ENCODE measurements at places on chromosomes 3 and 15.
A peak's percentile ranks its signal among the peaks of the same experiment; 100 is the strongest.

- DNase-seq = no peak
These were observed 54.7 kb upstream of the KLF13 start for GRCh38 chr15:31271711-31272557.

DNA sequence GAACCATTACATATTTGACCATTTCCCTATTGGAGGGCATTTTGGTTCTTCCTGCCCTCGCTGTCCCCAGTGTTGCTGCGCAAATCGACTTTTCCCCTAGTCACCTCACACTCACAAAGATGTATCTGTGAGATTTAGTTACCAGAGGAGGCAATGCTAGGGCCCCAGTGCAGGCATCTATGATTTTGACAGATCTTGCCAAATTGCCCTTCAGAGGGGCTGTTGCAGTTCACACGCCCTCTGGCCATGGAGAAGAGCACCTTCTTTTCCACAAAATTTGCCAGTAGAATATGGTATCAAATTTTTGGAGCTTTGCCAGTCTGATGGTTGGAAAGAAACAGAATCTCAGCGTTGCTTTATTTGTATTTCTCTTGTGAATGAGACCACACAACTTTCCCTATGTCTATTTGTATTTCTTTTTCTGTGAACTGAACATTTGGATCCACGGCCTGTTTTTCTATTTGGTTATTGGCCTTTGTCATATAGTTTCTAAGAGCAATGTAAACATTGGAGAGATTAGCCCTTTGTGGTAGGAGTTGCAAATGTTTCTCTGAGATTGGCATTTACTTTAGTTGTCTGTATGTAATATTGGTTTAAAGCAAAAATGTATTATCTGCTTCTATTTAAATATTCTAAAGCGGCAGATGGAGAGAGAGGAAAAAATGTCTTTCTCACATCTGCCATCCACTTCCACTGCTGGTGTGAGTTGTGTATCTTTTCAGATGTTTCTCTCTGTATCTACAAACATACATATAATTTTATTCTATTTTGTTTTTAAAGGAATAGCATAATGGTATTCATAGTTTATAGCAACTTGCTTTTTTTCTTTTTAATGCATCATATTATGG, 66.1 kb downstream of the DNASE1L3 start:
- DNase-seq = no peak

DNA sequence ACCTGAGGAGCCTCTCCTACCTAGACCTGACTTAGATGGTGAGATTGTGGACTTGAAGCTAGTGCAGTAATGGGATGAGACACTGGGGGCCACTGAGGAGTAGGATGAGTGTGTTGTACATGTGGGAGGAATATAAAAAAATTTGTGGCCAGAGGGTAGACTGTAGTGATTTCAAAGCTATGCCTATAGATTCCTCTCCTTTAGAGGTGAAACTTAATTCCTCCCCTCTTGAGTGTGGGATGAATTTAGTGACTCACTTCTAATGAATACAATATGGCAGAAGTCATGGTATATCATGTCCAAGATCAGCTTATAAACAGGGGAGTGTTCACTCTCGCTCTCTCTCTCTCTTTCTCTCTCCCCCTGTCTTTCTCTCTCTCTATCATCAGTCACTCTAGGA, 6.7 kb downstream of the ZNF860 start:
- DNase-seq = no peak

GRCh38 chr15:79004336-79004735, 59.5 kb upstream of the CTSH start:
- DNase-seq = peak; percentile 79

DNA sequence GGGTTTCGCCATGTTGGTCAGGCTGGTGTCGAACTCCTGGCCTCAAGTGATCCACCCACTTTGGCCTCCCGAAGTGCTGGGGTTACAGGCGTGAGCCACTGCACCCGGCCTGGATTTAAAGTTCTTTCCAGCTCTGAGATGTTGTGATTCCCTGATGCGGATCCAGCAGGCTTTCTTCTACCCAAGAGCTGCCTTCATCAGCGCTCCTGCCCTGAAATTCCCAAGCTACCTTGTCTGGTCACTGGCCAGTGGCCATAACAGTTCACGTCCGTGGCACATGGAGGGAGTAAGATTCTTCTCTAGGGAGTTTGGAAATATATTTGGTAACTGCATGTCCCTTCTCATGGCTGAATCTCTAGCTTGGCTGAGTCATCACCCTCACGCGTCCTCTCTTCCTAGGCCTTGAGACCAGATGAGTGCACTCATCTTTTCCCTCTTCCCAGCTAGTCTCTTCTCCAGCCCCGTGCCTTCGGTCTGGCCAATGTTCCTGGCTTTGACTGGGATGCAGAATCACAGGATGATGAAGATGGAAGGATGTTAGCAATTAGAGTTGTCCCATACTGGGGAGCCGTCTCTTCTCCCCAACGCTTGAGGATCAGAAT, 29.8 kb upstream of the APOD start:
- no peak for DNase-seq

GRCh38 chr15:94282269-94283250, 51.2 kb downstream of the MCTP2 start:
- no peak for DNase-seq

DNA sequence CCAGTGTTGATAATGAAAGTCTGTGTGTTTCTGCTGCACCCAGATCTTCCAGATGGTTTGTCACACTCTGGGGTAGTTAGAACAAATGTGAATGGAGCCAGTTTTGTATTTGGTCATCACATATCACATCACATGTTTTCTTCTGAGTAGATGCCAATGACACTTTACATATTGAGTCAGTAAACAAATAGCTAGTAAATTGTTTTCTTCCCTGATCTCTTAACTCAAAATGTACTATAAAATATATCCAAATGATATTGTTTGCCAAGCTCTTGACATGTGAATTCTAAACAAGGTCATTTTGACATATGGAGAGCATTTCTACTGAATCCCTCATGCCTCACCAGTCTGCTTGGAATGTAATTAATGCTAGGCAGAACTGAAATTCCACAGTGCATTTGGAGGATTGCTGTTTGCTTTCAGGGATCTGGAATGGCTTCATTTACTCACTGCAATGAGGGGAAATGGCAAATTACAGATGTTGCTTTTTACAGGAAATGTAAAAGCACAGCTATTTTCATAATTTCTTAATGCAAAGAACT, 45.0 kb downstream of the PDHB start:
- DNase-seq = peak; percentile 75

GRCh38 chr15:81809543-81809942, 236.3 kb downstream of the MEX3B start:
- peak; percentile 28 for DNase-seq

DNA sequence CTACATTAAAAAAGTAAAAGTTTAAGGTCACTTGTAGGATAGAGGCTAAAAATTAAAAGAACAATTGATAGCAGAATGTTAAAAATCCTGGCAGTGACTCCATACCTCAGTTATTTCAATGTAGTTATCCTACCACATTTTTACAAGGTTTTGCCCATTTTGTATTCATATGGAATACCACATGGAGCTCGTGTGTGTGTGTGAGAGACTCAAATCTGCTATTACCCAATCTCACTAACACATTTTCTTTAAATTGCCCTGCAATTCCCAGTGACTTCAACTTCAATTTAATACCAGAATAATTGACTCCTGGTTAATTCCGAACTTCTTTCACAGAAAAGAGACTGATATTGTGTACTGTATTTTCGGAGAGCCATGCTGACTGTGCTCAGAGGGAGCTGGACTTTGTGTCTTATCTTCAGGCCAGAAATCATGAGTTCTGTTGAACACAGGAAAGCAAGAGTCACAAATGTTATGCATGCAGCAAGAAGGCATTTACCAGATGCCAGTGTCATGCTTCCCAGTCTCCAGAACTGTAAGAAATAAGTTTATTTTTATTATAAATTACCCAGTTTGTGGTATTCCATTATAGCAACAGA, 529.0 kb upstream of the NECTIN3 start:
- DNase-seq = no peak

- no peak for DNase-seq
These were observed 13.2 kb downstream of the TSPAN3 start for GRCh38 chr15:77057685-77058084.

- DNase-seq = no peak
These were observed 451.5 kb upstream of the MDFIC2 start for GRCh38 chr3:70763894-70764293.

GRCh38 chr3:116444115-116444747, 1.1 kb downstream of the LSAMP start:
- DNase-seq = no peak

GRCh38 chr15:66838671-66839239, 136.7 kb downstream of the SMAD6 start:
- DNase-seq = peak; percentile 65

DNA sequence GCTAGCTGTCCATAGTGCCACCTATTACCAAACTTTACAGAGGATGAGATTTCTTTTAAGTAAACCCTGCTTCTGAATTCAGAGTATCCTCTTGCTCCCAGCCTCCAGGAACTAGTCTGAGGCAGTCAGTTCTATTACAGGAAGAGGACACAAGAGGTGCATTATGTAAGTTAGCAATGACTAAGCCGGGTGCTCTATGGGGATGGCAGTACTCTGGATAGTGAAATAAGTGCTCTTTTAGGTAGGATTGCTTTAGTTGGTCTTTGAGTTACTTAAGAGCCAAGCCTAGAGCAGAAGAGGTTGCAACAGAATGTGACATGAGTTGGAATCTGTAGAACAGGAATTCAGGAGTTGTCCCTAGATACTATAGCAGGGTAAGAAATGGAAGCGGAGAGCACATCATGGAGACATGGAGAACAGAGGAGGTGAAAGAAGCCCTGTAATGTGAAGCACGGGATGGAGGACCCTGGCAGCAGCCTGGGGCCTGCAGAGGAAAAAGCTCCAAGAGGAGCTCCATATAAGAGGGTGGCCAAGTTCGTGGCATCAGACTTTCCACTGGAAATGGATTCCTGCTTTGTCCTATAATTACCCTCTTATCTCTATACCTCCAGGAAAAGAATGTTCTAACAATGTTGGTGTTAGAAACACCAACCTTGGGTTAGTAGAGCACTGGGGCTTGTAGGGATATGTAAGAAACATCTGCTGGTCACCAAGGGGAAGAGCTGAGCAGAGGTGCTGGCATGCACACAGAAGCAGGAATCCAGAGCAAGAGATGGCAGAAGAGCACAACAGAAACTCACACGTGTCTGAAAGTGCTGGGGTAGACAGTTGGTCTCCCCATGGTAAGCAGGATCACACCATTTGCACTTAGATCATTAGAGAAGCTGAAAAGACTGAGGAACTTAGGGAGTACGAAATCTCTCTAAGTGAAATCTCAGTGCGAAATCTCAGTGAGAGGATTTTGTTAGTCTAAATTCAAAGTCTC, 851.1 kb downstream of the FHIT start:
- DNase-seq = no peak

DNA sequence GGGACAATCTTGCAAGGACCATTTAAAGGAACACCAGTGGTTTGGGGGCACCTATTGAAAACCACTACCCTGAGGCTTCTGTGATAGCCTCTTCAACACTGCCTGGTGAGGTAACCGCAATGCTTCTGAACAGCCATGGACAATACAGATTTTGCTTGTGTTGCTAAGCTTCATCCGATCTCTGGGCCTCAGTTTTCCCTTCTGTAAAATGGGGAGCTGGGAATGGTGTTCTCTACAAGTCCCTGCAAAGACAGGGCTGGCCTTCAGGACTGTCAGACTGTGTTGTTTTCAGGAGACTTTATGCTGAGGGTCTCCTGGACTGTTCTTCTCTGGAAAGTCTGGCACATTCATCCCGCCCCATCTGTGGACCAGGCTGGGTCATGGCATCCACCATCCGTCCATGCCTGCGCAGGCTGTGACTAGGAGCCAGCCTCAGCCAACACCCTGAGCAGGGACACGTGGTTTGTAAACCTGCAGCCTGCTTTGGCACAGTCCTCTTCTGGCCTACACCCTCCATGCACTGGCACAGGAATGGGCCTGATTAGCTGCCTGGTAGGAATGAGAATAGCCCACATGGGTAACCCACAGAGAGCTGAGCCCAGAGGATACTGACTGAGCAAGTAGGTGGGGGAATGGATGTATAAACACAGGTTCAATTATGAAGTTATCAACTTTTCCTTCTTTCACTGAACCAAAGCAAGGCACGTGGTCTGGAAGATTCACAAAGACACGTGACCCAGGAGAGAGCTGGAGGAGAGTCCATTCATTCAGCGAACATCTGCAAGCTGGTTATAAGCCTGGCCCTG, 55.3 kb downstream of the ROPN1B start:
- no peak for DNase-seq

GRCh38 chr3:151873398-151873797, at the start of gene SUCNR1:
SUCNR1 (plus strand) TSS chr3:151873643; CDS start chr3:151879893, 6,250 bp downstream.
- no peak for DNase-seq

DNA sequence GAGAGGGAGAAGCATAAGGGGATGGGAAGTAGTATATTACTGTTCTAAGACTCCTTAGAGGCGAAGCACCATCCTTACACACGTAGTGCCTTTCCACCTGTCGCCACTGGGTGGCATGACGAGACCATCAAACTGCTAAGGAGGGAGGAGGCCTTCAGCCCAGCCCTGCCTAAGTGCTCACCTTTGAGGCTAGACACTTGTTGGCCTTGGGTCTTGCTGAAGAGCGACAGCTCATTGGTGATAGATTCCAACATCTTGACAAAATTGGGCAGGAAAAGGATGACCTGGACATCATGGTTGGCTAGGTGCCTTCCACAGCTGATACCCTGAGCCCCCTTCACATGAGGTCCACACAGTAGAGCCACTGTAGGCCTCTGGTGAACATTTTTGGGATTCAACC, 19.6 kb downstream of the CLK3 start:
- peak; percentile 52 for DNase-seq

GRCh38 chr15:94576889-94577533, 345.6 kb downstream of the MCTP2 start:
- DNase-seq = no peak

DNA sequence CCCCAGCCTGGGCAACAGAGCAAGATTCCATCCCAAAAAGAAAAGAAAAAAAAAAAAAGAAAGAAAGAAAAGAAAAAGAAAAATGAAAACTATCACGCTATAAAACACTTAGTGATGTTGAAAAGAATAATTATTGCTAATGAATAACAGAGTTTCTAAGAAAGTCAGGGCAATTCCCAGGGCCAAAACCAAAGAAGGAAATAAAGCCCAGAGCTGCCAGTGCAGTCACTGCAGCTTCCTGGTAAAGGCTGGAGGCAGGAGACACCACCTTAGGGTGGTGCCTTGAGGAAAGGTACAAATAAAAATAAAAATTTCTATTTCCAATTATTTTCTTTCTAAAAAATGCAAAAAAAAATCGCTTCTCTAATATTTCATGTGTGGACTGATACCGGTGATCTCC, 19.7 kb upstream of the UACA start:
- DNase-seq = no peak

- no peak for DNase-seq
These were observed 9.1 kb upstream of the FOXB1 start for GRCh38 chr15:59994888-59995557.

DNA sequence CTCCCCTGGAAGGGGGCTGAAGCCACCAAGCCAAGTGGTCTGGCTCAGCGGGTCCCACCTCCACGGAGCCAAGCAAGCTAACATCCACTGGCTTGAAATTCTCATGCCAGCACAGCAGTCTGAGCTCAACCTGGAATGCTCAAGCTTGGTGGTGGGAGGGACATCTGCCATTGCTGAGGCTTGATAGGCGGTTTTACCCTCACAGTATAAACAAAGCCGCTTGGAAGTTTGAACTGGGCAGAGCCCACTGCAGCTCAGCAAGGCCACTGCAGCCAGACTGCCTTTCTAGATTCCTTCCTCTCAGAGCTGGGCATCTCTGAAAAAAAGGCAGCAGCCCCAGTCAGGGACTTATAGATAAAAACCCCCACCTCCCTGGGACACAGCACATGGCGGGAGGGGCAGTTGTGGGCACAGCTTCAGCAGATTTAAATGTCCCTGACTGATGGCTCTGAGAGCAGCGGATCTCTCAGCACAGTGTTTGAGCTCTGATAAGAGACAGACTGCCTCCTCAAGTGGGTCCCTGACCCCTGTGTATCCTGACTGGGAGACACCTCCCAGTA, 23.2 kb upstream of the IGSF10 start:
- DNase-seq = no peak
